ENCODE measurements at places on chromosomes 2 and 18.

GRCh38 chr2:13504808-13505207 lies 788.1 kb downstream of the TRIB2 start:
- DNase-seq = no peak

GRCh38 chr2:64601785-64602391 lies 51.8 kb downstream of the SERTAD2 start:
- DNase-seq = no peak

DNA sequence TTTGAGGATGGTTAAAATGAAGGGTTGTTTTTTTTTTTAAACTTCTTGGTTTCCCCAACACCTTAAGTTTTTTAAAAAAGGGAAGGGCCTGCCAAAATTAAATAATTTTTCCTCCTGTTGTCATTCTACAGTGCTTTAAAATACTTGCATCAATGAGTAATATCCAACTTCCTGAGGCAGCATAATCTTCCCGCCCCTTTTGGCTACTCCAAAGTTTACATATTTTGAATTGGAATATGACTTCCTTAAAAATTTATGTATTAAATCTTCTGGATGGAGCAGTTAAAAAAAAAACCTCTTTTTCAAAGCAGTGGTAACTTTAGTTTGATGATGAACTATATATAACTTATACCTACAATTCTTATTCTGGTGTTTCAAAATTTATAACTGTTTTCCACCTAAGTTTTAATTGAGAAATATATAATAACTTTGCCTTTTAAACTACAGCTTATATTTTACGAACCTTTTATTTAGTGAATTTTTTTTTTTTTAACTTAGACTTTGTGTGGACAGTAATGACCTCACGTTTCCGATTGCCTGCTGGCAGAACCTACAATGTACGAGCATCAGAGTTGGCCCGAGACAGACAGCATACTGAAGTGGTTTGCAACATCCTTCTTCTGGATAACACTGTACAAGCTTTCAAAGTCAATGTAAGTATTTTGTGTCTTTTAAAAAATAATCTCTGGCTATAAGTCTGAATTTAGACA lies 49.8 kb downstream of the PTPN4 start:
- no peak for DNase-seq

GRCh38 chr2:208467564-208467963 lies 61.0 kb downstream of the PTH2R start:
- DNase-seq = no peak

DNA sequence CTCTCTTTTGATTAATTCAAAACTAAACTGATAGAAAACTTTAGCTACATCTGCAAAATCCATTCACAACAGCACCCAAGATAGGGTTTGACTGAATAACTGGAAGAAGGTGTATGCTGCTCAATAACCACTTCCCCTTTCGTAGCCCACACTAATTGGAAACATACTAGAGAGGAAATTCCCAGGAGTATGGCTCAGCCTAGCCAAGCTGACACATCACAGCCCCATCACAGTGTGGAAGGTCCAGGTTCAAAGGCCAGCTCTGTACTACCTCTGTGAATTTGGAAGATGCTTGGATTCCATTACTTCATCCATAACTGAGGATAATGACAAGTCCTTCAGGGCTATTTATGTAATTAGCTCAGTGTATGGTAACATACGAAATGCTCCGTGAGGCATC lies 185.4 kb downstream of the FBXO15 start:
- no peak for DNase-seq

DNA sequence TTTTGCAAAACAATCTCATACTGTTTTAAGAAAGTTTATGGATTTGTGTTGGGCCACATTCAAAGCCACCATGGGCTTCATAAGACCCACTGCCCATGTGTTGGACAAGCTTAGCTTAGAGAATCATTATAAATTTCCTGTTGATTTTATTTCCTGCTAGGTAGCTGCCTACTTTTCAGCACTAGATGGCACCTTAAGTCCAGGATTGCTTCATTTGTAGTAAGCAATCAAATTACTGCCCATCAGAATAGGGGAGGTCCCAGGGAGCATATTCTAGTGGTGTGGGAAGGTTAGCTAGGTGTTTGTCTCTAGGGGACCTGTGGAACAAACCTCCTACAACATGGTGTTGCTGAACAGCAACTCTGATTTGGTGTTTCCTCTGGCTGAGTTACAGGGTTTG lies 11.0 kb upstream of the DCDC2C start:
- no peak for DNase-seq

GRCh38 chr2:166148500-166149400 lies 20.9 kb upstream of the SCN1A start:
- DNase-seq = no peak

GRCh38 chr2:164429354-164429753 lies 191.9 kb downstream of the GRB14 start:
- DNase-seq = no peak

GRCh38 chr2:128166746-128167353 lies 75.8 kb downstream of the UGGT1 start:
- no peak for DNase-seq

GRCh38 chr2:175579646-175580045 lies 398.1 kb upstream of the ATP5MC3 start:
- no peak for DNase-seq

DNA sequence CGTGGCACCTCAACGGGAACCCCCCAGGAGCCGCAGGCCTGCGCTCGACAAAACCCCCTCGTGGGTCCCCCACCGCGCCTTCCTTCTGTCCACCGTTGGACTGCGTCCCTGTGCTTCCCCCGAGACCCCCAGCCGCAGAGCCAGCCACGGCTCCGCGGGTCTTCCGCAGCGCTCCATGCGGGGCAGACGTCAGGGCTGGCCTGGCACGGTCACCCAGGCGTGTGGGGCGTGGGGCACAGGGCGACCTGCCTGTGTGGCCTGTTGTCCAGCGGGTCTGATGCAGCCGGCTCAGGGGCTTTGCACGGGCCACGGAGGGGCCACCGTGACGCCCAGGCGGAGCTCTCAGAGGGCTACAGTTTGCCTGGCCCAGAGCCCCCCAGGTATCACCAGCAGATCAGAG lies 11.0 kb downstream of the NFATC1 start:
- no peak for DNase-seq

DNA sequence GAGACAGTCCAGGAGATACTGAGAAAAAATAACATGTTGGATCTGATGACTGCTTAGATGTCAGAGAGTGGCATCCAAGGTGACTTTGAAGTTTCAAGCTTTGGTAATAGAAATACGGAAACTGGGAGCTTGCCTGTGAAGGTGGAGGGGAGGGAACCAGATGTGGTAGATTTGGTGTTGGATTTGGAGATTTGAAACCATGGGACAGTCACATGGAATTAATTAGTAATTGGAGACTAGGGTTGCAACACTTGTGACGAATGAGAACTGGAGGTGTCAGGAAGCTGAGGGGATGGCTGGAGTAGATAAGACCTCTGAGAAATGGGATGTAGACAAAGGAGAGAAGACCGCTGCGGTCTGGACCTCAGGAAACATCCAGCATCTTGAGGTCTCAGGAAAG lies 46.7 kb downstream of the RPL37A start:
- DNase-seq = no peak

- DNase-seq = no peak
Measured at GRCh38 chr2:3294069-3294468, 83.5 kb downstream of the EIPR1 start.

DNA sequence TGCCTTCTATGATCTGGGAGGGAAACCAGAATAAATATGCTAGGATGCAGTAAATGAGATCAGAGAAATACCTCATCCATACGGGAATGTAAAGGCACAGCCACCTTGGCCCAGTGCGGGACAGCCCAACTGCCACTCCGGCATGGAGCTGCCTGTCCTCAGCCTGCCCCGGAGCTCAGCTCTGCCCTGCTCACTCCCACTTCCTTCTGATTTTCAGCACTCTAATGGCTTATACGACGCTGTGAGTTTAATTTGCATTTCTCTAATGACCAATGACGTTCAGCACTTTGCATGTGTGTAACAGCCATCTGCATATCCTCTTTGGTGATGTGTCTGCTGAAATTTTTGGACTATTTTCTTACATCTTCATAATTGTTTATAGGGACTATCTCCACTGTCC lies 172.5 kb upstream of the RAB6C start:
- no peak for DNase-seq

- no peak for DNase-seq
Measured at GRCh38 chr2:3770724-3771415, 67.5 kb downstream of the DCDC2C start.

DNA sequence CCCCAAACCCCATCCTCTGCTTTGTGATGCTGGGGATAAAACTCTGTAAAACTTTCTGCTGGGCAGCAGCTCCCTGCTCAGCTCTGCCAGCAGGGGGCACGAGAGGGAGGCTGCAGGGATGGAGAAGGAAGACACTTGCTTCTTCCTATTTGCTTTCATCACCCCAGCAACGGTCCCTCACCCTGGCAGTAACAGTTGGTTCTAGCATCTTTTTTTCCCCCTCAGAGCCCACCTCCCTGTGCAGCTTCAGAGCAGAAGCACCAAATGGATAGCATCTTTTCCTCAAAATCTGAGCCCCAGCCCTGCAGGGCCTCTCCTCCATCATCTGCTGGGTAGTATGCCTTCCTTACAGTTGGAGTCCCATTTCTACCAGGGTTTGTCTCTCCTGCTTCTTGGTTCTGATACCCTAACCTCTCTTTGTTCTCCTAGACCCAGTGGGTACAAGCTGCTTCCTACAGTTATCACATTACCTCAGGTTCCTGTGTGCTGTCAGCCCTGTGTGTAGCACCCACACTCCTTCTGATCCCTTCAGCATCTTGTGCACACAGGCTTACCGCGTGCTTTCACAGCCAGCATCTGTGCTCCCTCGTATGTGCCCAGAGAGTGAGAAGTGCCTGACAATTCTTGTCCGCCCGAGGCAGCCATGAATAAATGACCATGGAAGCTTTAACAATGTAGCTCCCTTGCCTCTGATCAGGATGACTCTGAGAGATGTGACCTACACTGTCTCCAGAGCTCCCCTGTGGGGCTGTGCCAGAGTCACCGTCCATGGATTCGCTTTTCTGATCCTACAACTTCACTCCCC lies 14.5 kb downstream of the CKAP2L start:
- DNase-seq = peak; percentile 85

GRCh38 chr2:181846399-181847197 lies 44.9 kb upstream of the ITPRID2 start:
- no peak for DNase-seq

GRCh38 chr2:20456636-20457426 lies 10.0 kb downstream of the RHOB start:
- DNase-seq = no peak

DNA sequence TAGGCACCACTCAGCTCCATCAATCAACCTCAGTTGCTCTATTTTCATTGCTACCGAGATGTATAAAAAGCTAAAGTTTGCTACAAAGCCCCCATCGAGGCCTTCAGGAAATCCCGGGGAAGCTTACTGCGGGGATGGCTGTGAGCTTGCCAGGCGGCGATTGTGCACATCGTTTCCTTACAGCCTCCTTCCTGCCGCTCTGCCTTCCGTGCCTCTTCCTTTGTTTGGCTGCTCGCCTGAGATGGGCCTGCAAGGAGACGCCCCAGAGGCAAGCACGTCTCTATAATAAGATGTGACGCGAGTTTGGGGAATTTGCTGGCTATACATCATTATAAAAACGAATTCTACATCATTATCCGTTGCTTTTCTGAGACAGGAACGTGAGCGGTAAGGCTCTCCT lies 41.6 kb downstream of the DHRS9 start:
- DNase-seq = no peak

- peak; percentile 51 for DNase-seq
Measured at GRCh38 chr18:26190506-26190905, 35.7 kb upstream of the TAF4B start.

DNA sequence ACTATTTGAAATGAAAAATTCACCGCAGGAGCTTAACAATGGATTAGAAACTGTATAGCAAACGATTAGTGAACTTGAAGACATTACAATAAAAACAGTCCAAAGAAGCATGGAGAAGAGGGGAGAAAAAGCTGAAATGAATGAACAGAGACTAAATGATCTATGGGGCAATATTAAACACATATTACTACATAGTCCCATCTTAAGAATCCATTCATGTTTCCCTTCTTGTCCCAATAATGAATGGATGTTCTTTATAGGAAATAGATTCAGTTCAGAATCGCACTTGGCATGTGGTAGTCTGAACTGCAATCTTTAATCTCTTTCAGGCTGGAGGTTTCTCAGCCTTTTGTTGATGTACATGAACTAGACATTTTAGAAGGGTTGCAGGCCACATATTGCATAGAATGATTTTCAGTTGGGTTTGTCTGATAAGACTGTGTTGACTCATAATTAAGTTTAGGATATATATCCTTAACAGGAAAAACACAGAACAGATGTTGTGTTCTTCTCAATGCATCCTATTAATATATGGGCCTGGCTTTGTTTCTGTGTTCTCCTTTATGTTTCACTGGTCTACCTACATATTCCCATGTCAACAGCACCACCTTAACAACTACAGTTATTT lies 27.9 kb downstream of the CCDC88A start:
- DNase-seq = no peak

All from CD4-positive, alpha-beta T cell treated with Interleukin-12 subunit alpha and Interleukin-12 subunit beta, for 1 hour (primary cell).